Suppressor macrophage treated with lipopolysaccharide for 4 hours (primary cell): ENCODE measurements at places on chromosomes 5 and 9.

DNA sequence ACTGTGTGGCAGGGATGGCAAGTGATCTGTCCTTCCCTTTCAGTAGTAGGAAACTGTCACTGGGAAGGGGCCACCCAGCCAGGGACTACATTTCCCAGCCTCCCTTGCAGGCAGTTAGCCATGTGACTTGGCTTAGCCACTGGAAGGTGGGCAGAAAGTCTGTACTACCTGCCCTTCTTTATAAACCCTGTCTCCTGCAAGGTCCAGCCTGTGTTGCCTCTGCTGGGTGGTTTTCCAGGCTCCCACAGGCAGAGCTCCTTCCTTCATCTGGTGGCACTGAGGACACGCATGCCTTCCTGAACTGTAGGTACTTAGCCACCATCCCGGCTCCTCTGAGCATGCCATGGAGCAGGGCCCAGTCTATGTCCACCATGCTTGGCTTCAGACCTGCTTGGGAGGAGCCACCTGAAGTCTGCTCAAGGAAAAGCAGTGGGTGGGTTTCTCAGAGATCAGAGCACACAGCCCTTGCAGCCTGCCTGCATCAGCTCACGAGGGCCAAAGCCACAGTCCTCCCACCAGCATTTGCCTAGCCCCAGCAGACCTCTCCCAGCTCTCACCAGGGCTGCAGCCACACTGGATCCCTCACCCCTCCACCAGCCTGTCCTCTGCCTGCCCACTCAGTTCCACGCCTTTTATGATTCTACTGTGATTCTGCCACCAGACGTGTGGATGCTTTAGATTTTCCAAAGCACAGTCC is 16.7 kb upstream of the SLC25A51 start:
- DNase-seq, result no peak

GRCh38 chr9:9791611-9792010 is 821.2 kb downstream of the PTPRD start:
- no peak for DNase-seq

DNA sequence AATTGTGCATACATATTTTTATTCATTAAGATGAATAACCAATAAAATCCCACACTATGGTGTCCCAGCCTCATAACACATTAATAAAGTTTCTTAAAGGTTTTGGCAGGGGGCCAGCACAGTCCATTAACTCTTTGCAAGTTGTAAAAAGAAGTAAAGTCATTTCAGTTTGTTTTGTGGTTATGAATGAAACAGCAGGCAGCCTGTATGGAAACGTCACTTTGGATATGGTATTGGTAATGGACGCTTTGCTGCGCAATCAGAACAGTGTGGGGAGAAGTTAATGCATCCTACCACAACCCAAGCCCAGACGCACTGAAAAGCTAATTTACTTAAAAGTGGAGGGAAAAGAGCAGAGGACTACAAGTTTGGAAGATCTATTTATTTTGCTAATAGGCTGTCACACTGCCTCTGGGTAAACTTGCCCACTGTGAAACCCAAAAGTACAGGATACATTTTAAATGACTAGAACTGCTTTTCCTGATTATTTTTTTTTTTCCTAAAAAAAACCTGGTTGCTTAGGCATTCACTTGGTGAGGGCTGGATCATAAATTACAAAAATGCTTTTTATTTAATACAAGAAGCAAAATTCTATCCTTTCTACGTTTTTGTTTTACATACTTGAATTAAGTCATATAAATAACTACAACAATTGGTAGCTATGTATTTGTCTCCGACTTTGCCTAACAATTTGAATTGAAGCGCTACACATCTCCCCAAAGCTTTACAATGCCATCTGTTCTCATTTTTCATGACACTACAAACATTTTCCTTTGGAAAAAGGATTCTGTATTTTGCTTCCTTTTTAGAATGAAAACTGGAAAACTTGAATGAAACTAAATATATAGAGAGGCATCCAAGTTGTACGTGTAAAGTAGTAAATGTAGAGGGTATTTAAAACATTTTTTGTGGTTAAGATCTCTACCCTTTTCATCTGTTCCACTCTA is 104.3 kb downstream of the NFIB start:
- DNase-seq, result no peak

GRCh38 chr5:123515904-123516303 is 3.9 kb downstream of the CSNK1G3 start:
- DNase-seq, result no peak

GRCh38 chr9:98539954-98540353 is 168.8 kb downstream of the GABBR2 start:
- peak; percentile 68 for DNase-seq

GRCh38 chr5:157271740-157272271 is 5.9 kb downstream of the CYFIP2 start:
- no peak for DNase-seq

- DNase-seq, result no peak
Observed at GRCh38 chr9:132980157-132980556, 1.7 kb downstream of the GFI1B start.

DNA sequence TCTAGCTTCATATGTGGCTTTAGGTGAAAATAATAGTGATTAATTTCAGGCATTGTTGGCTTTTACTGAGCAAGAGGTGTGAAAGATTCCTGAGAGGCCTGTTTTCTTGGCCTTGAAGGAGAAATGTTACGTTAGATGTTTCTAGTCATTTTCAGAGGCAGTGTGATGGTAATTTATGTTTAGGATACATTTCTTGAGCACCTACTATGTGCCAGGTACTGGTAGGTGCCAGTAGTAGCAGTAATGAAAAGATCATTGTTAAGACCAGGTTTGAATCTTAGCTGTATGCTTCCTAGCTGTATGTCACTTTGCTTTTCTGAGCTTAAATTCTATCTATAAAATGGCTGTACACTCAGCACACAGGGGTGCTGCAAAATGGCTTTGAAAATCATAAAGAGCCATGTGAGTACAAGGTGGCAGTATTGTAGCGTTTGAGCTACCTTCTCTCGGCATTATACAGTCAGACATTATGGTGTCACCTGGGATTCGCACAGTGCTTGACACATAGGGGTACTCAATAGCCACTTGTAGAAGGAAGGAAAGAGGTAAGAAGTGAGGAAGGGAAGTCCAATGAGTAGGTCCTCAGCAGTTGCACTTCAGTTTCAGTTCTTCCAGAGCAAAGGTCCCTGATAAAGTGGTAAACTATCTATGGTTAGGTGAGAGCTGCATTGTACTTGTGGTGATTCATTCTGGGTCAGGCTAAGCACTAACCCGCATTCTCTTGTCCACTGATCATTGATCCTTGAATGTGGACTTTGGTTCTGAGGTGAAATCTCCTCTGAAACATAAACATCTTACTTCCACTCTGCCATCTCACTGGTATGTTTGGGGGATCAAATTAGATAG is 166.5 kb upstream of the NR3C1 start:
- DNase-seq, result no peak

GRCh38 chr5:56715986-56716385 is 99.4 kb upstream of the MAP3K1 start:
- no peak for DNase-seq

GRCh38 chr9:81499021-81499454 is 190.3 kb downstream of the TLE1 start:
- no peak for DNase-seq
